WTC11 (cell line): ENCODE measurements at places on chromosomes 13 and 19.
A peak's percentile ranks its signal among the peaks of the same experiment; 100 is the strongest.

DNA sequence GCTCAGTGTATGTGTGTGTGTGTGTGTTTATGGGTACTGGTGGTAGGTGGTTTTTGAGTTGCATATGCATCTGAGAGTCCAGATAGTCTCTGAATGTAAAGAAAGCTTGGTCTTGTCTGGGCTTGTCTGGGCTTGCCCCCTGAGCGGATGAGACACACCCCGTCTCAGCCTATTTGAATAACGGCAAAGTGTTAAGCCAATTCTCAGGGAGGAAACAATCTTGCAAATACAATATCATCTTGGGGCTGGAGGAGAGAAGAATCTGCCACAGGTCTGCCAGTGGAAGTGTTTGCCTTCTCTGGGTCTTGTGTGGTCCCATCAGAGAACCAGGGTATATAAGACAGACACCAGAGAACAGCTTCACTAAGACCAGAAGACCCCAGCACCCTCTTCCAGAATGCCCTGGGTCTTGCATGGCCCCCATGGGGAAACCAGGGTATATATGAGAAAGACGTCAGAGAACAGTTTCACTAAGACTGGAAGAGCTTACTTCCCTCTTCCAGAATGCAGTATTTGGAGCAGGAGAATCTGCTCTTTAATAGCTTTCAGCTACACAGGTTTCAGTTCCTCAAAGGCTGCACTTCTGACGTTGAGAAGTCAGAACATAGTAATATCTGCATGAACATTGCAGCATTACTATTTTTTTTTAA is 13.3 kb downstream of the CD70 start:
- DNase-seq = no peak

GRCh38 chr13:47474839-47475238 is 526.2 kb downstream of the SUCLA2 start:
- no peak for DNase-seq

DNA sequence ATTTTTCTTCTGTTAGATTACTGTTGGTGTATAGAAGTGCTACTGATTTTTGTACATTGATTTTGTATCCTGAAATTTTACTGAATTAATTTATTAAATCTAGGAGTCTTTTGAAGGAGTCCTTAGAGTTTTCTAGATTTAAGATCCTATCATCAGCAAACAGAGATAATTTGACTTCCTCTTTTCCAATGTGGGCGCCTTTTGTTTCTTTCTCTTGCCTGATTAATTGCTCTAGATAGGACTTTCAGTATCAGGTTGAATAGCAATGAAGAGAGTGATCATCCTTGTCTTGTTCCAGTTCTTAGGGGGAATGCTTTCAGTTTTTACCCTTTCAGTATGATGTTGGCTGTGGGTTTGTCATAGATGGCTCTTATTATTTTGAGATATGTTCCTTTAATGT is 5.6 kb upstream of the CD33 start:
- no peak for DNase-seq

DNA sequence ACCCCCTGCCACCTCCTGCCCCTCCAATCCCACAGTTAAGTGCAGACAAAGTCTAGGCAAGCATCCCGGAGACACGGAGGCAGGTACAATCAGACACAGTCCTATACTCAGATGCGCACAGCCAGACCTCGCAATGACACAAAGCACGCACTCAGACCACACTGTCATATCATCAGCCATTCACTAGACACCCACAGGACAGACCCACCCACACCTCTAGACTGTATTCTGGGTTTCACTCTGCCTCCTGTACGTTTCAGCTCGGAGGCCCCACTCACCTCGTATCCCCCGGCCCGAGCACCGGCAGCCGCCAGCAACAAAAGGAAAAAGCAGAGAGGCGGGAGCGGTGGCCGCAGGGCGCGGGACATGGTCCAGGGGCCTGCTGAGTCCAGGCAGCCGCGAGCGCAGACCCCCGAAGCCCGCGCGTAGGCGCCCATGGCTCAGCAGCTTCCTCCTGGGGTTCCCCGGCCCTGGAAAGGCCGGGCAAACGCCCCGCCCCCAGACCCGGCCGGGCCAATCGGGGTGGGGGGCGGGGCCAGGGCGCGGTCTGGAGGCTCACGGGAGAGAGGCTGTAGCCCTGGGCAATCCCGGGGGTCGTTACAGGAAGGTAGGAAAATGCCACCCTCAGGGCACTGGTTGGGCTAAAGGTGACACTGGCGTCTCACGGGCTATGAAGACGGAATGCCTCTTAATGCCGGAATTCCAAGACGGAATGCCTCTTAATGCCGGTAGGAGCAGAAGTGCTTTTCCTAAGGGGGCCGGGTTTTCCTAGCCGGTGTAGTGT is at the start of the genes MAN2B1 and WDR83:
Gene MAN2B1 (minus strand): TSS at position 478 of the 784 bp plus-strand sequence. CDS start 41 bp downstream, at position 437.
Gene WDR83 (plus strand): TSS at position 543 of the 784 bp plus-strand sequence. CDS start 2,984 bp downstream, outside the sequence.
- peak; percentile 84 for DNase-seq

DNA sequence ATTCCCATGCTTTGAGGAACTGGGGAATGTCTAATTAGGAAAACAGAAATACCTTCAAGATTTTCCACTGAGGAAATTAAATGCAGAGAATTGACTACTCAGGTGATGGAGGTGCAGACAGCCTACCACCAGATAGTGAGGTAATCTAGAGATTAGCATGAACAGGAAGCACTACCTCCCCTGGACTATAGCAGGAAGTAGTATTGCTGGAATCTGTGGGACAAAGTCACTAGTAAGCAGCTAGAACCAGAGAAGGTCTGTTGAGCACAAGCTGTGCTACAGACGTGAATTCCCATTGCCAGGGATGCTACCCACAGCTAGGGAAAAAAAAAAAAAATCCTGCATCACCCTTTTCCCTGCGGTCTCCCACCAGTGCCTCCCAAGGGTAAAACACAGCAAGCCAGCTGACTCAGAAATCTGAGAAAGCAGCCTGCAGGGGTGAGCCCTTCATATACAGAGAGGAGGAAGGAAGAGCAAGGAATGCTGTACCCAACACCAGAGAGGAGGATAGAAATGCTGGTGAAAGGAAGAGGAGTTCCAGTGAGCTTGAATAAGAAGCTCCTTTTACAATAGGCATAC is 10.2 kb downstream of the ENOX1 start:
- no peak for DNase-seq

DNA sequence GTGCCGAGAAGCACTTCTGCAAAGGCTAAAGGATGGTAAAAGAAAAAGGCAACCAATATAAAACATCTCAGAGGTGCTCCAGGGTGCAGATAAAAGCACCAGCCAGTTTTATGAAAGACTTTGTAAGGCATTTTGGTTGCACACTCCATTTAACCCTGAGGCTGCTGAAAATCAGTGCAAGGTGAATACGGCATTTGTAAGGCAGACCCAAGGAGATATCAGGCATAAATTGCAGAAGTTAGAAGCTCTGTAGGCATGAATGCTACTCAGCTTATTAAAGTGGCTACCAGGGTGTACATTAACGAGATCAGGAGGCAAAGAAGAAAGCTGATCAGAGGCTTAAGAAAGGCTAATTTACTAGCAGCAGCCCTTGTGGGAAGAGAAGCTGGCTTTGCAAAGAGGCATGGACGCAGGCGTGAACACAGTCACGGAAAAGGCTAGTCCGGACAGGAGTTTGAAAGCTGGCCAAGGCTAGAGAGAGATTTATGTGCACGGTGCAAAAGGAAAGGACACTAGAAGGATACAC is 99.6 kb downstream of the ZNF429 start:
- no peak for DNase-seq

- DNase-seq = no peak
These were observed 9.6 kb downstream of the PLPPR3 start for GRCh38 chr19:812049-812746.

DNA sequence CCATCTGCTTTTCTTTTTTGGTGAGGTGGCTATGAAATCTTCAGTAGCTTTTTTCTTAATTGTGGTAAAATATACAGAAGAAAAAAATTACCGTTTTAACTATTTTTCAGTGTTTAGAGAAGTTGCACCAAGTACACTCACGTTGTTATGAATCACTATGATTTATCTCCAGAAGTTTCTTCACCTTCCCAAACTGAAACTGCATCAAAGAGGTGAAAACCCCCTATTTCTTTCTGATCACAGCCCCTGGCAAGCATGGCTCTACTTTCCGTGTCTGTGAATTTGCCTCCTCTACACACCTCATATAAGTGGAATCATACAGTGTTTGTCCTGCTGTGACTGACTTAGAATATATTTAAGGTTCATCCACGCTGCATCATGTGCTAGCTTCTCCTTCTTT is 15.6 kb upstream of the SIGLEC10 start:
- DNase-seq = no peak

DNA sequence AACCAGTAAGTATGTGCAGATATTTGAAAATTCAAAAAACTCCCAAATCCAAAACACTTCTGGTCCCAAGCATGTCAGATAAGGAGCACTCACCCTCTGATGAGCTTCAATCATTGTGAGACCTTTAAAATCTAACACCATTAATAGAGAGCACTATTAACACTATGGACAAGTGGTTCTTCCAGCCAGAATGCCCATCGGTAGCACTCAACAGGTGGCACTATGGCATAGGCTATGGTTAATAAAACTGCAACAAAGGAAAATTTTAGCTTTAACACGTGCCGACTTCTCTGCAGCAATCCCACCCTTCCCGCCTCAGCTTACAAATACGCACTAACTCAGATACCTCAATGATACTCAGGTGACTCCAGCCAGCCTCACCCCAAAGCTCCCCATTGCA is 62.3 kb downstream of the COL4A2 start:
- no peak for DNase-seq

DNA sequence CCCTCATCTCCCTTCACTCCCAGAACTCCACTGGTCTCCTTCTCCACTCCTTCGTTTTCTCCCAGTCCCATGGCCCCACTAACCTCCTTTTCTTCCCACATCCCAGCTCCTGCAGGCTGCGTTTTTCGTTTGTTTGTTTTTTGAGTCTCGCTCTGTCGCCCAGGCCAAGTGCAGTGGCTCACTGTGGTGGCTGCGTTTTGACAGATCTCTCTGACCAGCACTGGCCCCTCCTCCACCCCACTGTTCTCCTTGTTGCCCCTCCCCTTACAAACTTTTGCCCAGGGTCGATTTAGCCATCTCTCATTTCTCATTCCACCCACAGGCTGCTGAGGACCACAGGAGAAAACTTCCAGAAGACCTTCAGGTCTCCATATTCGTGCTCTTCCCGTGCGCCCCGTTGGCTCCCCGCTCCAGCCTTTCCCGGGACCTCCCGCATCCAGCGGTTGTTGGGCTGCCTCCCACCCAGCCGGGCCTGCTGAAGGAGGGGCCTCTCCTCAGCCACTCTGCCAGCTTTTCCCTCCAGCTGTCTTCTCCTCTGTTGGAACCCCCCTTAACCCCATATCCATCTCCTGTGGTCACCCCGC is 40.6 kb upstream of the GJB6 start:
- DNase-seq = no peak

- no peak for DNase-seq
These were observed 255.0 kb upstream of the SLITRK1 start for GRCh38 chr13:84137292-84137691.

GRCh38 chr19:35327642-35328041 is 1.3 kb upstream of the CD22 start:
- peak; percentile 43 for DNase-seq

DNA sequence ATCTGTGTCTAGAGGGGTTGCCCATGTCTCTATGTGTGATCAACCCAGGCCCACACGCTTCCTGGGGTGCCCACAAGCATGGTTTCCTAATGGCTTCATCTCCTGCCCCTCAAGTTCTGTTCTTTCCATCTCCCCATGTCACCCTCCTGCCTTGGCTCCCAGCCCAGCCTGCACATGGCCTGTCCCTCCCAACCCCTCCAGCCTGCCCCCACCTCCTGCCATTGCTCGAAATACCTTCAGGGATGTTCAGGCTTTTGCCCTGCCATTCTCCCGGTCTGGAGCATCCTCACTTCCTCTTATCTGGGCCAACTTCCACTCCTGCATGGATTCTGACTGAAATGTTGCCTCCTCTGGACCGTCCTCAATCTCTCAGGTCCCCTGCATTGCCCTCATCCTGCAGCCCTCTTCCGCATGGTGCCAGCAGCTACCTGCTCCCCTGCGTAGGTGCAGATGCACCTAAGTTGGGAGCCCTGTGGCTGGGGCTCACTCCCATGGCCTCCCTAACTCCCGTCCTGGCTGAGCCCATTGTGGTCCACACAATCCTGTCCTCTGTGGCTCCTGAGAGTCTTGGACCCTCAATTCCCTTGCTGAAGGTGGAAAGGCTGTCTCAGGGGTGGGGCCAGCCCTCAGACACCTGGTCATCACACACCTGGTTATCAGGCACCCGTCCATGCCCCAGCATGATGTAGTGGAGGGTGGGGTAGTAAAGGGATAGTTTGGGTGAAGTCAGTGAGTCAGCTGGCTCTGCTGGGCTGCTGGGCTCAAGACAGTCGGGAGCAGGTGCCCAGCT is 152.1 kb downstream of the URI1 start:
- DNase-seq = no peak

- no peak for DNase-seq
These were observed 7.4 kb upstream of the ZNRF4 start for GRCh38 chr19:5447700-5448311.

- no peak for DNase-seq
These were observed 3.2 kb downstream of the ZNF699 start for GRCh38 chr19:9306443-9306842.

GRCh38 chr13:52026246-52026626 is 1.7 kb downstream of the UTP14C start:
- no peak for DNase-seq

DNA sequence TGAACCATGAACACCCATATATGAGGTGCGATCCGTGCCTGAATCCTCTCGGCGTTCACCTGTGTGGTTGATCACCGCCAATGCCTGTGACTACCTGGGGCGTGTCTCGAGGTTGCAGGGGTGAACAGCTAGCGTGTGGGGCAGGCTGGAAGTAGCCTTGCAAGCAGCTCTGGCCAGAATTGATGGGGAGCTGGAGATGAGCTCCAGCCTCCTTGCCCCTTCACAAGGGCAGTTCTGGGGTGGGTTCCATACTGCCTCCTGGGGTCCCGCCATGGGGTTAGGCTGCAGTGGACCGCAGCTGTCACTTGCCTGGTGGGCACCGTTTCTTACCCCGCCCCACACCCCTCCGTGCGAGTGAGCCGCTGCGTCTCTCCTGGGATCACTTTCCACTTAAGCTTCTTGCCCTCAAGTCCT is 154.5 kb upstream of the SOX1 start:
- peak; percentile 6 for DNase-seq

GRCh38 chr13:109941951-109942350 is 155.6 kb upstream of the IRS2 start:
- DNase-seq = no peak

DNA sequence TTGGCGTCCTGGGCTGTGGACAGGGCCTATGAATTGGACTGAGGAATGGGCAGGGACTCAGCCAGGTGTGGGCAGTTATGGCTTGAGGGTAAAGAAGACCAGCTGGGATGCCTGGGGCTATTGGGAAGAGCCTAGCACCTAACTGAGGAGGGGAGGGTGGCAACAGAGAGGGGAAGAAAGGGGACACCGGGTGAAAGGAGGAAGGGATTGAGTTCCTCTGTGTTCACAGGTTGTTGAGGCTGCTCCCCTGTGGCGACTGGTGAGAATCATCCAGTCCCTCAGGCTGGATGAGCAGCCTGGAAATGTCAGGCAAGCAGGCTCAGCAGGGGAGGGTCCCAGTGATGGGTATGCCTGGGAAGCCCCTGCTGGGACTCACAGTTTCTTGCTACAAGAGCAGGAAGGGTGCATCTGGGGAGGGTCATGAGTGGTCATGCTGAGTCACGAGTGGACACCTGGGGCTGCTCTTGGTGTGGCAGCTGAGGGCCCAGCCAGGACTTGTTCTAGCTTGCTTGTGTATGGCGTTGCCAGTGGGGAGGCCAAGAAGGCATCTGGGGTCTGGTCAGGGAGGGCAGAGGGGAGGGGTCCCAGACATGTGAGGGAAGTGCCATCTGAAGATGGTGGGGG is 1.4 kb downstream of the ZNF324 start:
- DNase-seq = no peak

- no peak for DNase-seq
These were observed 24.4 kb upstream of the URAD start for GRCh38 chr13:28012896-28013295.
